Lower leg skin (tissue), 4 donors: ENCODE measurements at places on chromosomes 6 and 20.

GRCh38 chr20:2364044-2364443, 16.7 kb upstream of the TGM6 start:
- DNase-seq = no peak

DNA sequence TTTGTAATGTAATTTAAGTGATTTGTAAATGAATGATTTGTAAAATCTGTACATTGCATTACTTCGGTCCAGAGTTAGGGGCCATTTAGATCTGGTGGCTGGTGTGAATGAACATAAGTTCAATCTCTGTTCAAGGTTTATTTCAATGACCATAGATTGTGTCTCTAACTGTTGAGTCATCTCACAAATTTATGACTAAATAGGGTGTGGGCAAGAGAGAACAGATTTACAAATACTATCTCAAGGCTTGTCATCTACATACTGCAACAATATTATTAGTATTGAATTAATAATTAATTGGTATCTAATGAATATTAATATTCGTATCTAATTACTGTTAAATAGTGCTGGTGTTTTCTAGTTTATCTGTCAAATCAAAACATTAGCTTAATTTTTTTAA, 115.3 kb upstream of the EDN1 start:
- no peak for DNase-seq

GRCh38 chr6:140811642-140812041, 1321.1 kb upstream of the GJE1 start:
- no peak for DNase-seq

- no peak for DNase-seq
Observed at GRCh38 chr6:37688078-37688850, 9.4 kb downstream of the MDGA1 start.

- DNase-seq = no peak
Observed at GRCh38 chr20:4260102-4260501, 244.7 kb upstream of the RNF24 start.

DNA sequence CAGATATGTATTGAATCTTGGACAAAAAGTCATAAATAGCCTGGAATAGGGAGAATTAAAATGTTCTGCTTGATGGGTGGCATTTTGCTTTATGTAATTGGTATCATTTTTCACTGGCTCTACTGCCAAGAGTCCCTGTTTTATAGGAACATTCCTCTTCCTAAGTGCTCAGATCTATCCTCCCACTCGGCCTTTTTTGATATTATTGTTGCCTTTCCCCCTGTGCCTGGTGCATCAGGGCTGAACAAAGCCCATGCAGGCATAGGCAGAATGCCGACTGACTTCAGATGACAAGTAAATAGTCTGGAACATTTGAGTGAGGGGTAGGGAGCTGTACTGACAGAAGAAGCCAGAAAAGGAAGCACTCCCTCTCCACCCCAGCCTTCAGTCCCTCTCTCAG, 127.0 kb downstream of the PKHD1 start:
- DNase-seq = no peak
